ENCODE measurements at places on chromosomes 1 and 21.
A peak's percentile ranks its signal among the peaks of the same experiment; 100 is the strongest.

DNA sequence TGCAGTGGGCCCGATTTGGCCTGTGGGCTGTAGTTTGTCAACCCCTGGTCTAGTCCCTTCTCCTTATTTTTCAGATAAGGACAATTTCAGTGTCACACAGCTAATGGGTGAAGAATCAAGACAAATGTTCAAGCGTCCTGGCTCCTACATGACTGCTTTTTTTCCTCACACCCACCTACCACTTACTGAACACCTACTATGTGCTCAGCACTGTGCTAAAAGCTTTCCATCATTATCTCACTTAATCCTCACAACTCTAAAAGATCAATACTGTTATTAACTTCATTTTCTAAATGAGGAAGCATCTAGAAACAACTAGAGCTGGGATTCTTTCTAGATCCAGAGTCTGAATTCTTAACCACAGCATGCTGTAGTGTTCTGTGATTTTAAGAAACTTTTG is 68.5 kb upstream of the EFHD2 start:
- no peak for DNase-seq

DNA sequence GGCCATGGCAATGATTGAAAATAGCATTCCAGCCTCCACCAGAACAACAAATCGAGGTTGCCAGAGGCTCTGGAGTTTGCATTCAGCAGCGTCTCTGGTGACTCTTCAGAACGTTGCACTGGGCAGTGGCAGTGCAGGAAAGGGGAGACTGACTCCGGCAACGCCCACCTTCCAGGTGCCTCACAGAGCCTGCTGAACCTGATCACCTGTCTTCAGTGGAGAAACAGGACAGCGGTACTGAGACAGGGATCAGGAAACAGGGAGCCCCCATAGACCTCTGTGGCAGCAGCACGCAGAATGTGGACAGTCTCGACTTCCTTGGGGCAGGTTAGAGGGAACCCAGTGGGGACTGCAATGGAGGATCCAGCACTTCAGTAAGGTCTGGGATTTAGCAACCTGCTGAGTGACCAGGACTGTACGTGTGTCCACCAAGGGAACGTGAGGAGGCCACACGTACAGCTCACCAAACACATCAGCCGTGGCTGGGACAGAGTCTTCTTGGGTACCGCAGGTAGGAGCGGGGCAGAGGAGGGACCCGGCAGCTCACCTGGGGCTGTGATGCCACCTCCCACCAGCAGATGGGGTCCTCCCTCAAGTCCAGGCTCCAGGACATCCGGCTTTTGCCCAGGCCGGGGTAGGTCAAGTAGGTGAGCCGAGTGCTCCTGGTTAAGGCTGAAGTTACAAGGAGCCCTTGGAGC is 128.6 kb downstream of the PRDM2 start:
- DNase-seq, result no peak

- DNase-seq, result no peak
Observed at GRCh38 chr1:193157360-193157759, 29.1 kb downstream of the B3GALT2 start.

DNA sequence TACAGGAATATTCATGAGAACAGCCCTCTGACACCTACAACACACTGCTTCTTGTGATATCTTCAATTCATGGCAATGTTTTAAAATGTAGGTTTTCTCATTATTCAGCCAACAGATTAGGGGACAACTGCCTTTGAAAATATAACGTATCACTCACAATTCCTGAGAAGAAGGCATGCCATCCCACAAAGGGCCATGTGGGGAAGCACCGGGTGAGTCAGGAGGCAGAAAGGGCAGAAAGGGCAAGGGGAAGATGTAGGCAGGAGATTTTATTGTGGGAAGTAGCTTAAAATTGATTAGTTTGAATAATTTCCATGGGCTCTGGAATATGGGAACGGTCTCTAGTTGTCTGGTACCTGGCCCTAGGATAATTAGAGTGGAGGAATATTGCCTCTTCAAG is 165.7 kb downstream of the HHIPL2 start:
- DNase-seq, result no peak

DNA sequence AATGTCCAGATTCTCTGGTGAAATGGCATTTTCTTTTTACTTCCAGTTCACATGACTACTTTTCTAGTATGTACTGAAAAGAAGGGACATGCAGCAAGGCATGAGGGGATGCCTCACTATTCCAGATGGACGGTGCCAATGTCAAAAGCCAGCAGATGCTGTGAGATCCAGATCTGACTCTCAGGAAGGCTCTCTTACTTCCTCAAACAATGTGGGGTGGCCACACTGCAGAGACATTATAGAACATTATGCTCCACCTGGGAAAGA is 17.7 kb downstream of the CRYZ start:
- no peak for DNase-seq

DNA sequence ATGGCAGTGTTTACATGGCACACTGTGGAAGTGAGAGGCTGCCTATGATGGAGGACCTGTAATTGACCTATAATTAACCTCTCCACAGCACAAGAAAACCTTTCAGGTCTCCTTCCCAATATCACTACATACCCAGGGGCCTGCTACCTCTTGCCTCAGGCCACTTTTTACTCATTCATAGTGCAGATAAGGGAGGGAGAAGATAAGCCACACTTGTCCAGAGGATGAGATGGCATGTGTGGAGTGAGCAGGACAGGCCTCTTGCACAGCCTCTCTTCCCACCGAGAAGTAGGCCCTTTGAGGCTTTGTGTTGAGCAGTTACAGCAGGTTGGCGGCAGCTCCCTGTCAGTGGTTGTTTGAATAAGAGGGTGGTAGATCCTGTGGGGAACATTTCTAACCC is 31.1 kb upstream of the IKBKE start:
- DNase-seq, result no peak

DNA sequence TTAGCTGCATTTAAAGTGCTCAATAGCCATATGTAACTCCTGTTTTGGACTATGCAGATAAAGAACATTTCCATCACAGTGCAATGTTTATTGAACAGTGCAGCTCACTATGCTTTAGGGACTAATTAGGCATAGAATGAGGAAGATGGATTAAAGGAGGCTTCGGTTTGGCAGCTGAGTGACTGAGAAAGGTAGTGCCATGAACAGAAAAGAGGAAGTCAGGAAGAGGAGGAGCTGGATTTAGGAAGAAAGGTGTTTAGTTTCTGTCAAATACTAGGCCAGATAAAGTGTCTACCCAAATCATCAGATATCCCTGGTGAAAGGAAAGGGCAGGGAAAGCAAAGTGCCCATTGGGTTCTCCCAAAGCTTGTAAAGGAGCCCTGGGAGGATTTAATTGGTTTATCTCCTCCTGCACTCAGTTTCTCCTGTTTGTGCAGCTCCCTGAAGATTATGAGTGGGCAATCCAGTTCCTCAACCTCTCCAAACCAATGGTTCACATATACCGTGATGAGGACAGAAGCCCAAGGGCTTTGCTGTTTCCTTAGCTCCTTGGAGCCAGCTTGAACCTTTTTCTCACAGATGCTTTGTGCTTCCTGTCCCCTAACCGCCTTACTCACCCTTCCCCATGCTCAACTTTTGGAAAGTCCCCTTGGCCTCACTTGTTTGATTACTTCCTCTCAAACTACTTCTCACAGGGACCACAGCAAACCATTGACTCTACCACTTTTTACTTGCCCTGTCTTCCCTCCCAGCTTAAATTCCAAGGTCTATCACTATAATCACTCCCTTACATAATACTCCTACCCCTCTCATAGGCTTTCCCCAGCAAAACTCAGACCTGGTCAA is 3.5 kb upstream of the RAP1A start:
- peak; percentile 36 for DNase-seq

GRCh38 chr1:91672601-91673161 is 172.0 kb downstream of the CDC7 start:
- DNase-seq, result no peak

DNA sequence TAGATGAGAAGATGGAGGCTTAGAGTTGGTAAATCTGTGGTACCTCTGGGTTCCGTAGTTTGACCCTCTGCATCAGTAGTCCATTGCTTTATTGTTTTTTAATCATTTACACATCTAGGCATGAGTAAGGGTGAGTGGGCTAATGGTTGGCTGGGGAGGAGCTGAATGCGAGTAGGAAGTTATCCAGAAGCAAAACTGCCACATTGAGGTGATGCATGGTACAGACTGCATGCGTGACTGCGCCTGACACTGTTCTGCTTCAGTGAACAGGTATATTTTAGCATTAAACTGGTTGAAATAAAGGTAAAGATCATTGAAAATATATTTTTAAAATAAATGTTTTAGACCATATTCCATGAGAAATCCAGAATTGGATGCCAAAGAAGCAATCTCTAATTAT is 4.4 kb downstream of the DNAJC16 start:
- DNase-seq, result no peak

DNA sequence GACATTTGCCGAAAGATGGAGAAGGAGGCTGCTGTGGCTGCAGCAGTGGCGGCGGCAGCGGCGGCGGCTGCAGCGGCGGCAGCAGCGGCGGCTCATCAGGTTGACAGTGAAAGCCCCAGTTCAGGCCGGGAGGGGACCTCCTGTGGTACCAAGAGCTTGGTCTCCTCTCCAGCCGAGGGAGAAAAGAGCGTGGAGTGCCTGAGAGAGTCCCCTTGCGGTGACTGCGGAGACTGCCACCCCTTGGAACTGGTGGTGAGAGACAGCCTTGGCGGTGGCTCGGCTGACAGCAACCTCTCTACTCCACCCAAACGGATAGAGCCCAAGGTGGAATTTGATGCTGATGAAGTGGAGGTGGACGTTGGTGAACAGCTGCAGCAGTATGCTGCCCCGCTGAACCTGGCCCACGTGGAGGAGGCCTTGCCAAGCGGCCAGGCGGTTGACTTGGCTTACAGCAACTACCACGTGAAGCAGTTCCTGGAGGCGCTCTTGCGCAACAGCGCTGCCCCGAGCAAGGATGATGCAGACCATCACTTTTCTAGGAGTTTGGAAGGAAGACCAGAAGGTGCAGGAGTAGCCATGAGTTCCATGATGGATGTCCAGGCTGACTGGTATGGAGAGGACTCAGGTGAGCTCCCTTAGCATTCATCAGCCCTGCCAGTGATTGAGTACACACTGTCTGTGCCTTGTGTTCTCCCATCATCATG is 6.3 kb downstream of the ZBTB8B start:
- no peak for DNase-seq

DNA sequence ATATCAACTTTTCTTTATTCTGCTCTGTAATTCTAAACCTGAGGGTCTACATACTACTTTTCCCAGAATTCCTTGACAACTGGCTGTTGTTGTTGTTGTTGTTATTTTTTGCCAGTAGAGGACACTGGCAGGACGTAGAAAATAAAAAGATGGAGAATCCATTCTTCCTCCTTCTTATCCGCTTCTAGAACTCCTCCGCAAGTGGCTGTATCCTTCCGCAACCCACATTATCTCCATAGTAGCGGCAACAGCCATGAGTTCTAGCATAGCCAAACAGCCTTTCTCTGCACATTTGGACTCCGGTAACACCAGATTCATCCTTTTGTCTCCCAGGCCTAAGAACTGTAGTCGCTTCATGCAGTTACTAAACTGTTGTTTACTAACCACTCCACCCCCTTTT is 91.1 kb upstream of the CACHD1 start:
- no peak for DNase-seq
